Upper lobe of left lung (tissue), 6 donors: ENCODE measurements at places on chromosomes 3 and 15. TPM values are rescaled to one million over a fixed set of nuclear protein-coding genes. Genes with fewer than 3 reads are reported as not detected.

AGBL1 gene
- 15.5 TPM for total RNA-seq

ETV5 gene
- total RNA-seq: 25.5 TPM

CACNA2D2 gene
- total RNA-seq: 104 TPM

RBM5 gene
- total RNA-seq: 713 TPM

ACKR2 gene
- total RNA-seq: 3.3 TPM

TGM4 gene
- not detected for total RNA-seq

MKRN2OS gene
- total RNA-seq: 1.1 TPM

ECE2 gene
- not detected for total RNA-seq

DRD3 gene
- not detected for total RNA-seq

ZFAND6 gene
- 36.7 TPM for total RNA-seq

LSAMP gene
- 17.8 TPM for total RNA-seq

ZPLD1 gene
- total RNA-seq: not detected

DLL4 gene
- total RNA-seq: 14.2 TPM

CLRN1 gene
- total RNA-seq: not detected

COL6A5 gene
- 3.9 TPM for total RNA-seq

TTLL13 gene
- not detected for total RNA-seq

AP3B2 gene
- total RNA-seq: 3.6 TPM
